ENCODE measurements at places on chromosomes 3 and 15. TPM values are rescaled to one million over a fixed set of nuclear protein-coding genes. Genes with fewer than 3 reads are reported as not detected.

DNA sequence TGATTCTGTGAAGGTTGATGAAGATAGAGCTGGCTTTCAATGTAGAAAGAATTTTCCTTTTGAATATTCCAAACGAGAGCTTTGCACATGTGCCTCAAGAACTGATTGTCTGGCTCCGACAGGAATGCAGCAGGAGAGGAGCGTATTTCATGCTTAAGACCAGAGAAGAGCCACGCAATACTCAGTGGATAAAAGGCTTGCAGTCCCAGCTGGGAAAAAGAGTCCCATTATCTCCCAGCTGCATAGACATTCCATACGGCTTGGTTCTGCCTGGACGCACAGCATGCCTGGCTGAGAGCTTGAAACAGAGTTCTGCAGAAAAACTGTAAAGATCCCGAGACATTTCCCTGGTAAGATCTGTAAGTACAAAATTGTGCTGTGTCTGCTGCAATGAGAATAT is at the start of gene CNTN6:
Gene CNTN6, plus strand, starts transcription at position 254 of the 400 bp plus-strand sequence. CDS start 54,985 bp downstream, outside the sequence.
- no peak for DNase-seq

BUB1B gene
- 1.4 TPM for total RNA-seq

RETNLB gene
- total RNA-seq, result not detected

CCR3 gene
- total RNA-seq, result not detected

GRCh38 chr15:96598514-96598913 is 268.0 kb downstream of the NR2F2 start:
- no peak for DNase-seq

MINAR1 gene
- total RNA-seq, result 0.66 TPM

GRK7 gene
- total RNA-seq, result not detected

ZNF148 gene
- 31.8 TPM for total RNA-seq

GRCh38 chr15:49168016-49168415 is 2.0 kb upstream of the GALK2 start:
- no peak for DNase-seq

DNA sequence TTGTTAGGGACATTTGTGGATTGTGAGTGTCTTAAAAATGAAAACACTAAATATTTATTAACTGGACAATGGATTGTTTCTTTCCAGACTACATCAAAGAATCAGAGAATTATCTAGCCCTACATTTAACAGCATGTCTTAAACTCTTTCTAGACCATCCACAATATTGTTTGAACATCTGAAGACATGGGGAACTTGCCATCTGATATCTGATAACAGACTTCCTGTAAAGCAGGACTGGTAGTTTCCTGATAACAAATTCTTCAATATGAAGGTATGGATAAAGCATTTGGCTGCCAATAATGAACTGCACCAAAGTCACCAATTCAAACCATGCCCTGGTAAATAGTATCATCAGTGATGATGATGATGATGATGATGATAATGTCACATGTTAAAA is 26.2 kb upstream of the HACD2 start:
- no peak for DNase-seq

NUP210 gene
- total RNA-seq, result 15.2 TPM

IQCB1 gene
- 17.9 TPM for total RNA-seq

Measured in breast epithelium (tissue), 4 donors.